HFFc6 (cell line): ENCODE measurements at places on chromosomes 1 and 21. TPM values are rescaled to one million over a fixed set of nuclear protein-coding genes. Genes with fewer than 3 reads are reported as not detected.

The S100A16 gene
- total RNA-seq, result 246 to 338 TPM (median 288 TPM) in 3 replicates

The RPE65 gene
- total RNA-seq, result not detected in 2 replicates

DNA sequence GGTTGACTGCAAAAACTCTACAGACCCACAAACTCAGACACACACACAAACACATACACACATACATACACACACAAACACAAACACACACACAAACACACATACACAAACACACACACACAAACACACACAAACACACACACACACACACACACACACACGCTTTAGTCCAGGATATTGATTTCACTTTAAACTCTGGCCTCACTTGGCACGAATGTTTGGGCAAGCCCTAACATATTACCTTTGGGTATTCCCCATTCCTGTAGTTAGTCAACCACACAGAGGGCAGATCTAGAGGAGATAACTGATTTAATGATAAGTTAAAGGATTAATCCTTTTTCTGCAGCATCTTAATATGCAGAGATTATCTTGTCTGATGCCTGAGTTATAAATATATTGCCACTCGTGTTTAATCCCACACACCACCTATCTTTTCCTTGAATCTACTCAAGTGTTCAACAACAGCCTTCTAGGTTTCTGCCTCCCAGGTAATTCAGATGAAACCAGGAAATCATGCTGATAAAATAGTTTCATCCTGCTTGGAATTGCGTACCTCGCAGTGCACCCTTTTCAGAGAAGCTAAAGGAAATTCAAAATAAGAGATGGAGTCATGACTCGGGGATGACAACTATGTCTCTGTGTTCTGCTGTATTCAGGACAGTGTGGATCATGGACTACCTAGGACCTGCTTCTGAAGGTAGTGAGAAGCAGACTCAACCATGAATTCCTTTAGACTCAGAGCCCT lies 14.5 kb upstream of the RUNX1 start:
- no peak overlapping the region for H3K4me3 ChIP-seq
- H3K27me3 ChIP-seq, result peaks cover 2% of the 10 kb centered on the region; the same call in 1 of the 2 replicates
- peaks cover 31% of the 10 kb centered on the region for H3K4me1 ChIP-seq
- peaks cover 15% of the 10 kb centered on the region; the same call in 1 of the 2 replicates for H3K36me3 ChIP-seq

- H3K4me3 ChIP-seq, result no peak overlapping the region
- no peaks in the 10 kb centered on the region for H3K27me3 ChIP-seq
- peak overlapping the region; percentile 71 for H3K27ac ChIP-seq
- peaks cover 51% of the 10 kb centered on the region for H3K36me3 ChIP-seq
- peak; percentile 7 for DNase-seq
Measured at GRCh38 chr1:24659993-24660665, 17.0 kb downstream of the SRRM1 start.

DNA sequence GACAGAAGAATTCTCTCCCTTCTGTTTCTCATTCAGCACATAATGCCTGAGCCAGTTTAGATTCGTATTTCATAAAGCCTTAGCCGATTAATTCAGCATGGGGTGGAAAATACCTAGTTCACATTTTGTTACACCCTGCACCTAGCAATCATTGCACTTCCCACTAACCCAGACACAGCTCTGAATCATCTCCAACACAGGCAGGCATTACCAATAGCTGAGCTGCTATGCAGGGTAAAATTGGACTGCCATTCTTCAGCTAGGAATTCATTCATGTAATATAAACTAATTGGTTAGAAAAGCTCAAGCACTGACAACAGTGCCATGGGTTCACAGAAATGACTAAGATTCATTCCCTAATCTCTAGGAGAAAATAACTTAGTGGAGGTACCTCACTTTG lies 26.9 kb upstream of the NKAIN1 start:
- no peaks in the 10 kb centered on the region; the same call in 1 of the 2 replicates for H3K4me1 ChIP-seq
- DNase-seq, result peak; percentile 38
- no peak overlapping the region for H3K27ac ChIP-seq
- H3K4me3 ChIP-seq, result no peak overlapping the region
- H3K27me3 ChIP-seq, result 0 out of 2 replicates have a peak, but pooled peaks cover 5% of the 10 kb centered on the region

- H3K27ac ChIP-seq, result 0 out of 2 replicates have a peak overlapping the region, but pooled peaks have one; percentile 53
- peaks cover 34% of the 10 kb centered on the region for H3K4me1 ChIP-seq
- DNase-seq, result no peak
- no peaks in the 10 kb centered on the region for H3K27me3 ChIP-seq
- H3K36me3 ChIP-seq, result peaks cover 13% of the 10 kb centered on the region
Measured at GRCh38 chr1:235790123-235790522, 76.6 kb downstream of the LYST start.
